ENCODE measurements at places on chromosomes 3 and 15.

- H3K4me1 ChIP-seq, result no peaks in the 10 kb centered on the region
- no peak overlapping the region for H3K27ac ChIP-seq
- no peak overlapping the region for H3K4me3 ChIP-seq
- H3K36me3 ChIP-seq, result no peaks in the 10 kb centered on the region
Observed at GRCh38 chr3:157107644-157108133, 52.3 kb downstream of the CCNL1 start.

- H3K4me3 ChIP-seq, result no peak overlapping the region
- no peak overlapping the region for H3K27ac ChIP-seq
- H3K27me3 ChIP-seq, result no peaks in the 10 kb centered on the region
- no peak for DNase-seq
Observed at GRCh38 chr3:174413062-174413912, 445.8 kb upstream of the NAALADL2 start.

DNA sequence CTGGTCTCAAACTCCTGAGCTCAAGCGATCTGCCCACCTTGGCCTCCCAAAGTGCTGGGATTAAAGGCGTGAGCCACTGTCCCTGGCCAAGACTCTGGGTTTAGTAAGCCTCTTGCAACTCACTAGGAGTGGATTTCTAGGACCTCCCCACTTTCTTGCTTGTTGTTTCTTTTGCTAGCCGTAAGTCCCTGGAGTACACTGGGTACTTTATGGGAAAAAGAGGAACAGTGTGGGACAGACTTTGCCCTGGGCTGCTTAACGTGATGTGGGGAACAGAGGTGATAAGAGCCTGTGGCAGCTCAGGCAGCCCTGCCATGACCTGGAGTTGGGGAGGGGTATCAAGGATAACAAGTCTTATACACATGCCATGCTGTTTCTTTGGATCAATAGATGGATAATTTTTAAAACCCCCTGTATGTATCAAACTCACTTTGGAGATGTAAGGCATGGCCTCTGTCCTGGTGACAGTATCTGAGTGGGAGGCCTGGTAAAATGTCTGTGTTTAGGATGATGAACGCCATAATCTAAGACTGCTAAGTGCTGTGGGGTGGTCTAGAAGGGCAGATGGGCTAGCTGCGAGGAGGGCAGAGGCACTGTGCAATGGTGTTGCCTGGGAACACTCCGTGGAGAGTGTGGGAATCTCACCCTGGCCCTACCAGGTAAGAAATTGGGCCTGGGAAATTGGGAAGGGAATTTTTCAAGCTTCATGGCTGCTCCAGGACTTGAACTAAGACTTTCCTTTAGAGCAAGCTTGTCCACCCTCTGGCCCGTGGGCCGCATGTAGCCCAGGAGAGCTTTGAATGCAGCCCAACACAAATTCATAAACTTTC is 54.8 kb downstream of the SMAD3 start:
- H3K4me3 ChIP-seq, result no peak overlapping the region
- peak overlapping the region; percentile 32 for H3K27ac ChIP-seq
- DNase-seq, result no peak
- peaks cover 10% of the 10 kb centered on the region for H3K4me1 ChIP-seq

- H3K27me3 ChIP-seq, result no peaks in the 10 kb centered on the region
- DNase-seq, result no peak
- H3K36me3 ChIP-seq, result no peaks in the 10 kb centered on the region
- no peak overlapping the region for H3K27ac ChIP-seq
- no peaks in the 10 kb centered on the region for H3K4me1 ChIP-seq
Observed at GRCh38 chr3:15535732-15536131, 14.2 kb upstream of the COLQ start.

DNA sequence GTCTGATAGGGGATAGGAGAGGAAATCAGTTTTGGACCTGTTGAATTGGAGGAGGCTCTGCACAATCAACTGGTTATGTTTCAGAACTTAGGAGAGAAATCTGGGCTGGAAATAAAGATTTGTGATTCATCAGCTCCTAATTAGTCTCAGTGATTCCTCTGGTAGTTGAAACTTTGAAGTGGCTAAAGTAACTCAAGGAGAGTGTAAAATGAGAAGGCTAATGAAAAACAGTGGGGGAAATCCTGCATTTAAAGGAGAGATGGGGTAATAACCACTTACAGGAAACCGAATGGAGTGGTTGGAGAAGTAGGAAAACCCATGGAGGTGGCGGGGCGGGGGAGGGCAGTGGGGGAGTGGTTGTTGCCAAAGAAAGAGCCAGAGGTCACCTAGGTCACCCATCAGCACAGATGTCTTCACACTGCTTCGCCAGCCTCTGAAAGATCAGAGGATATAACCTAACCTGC is 32.6 kb downstream of the MAP2K5 start:
- no peak overlapping the region for H3K27ac ChIP-seq
- no peak overlapping the region for H3K4me3 ChIP-seq
- H3K27me3 ChIP-seq, result no peaks in the 10 kb centered on the region
- DNase-seq, result no peak
- H3K4me1 ChIP-seq, result peaks cover 3% of the 10 kb centered on the region
- no peaks in the 10 kb centered on the region for H3K36me3 ChIP-seq

DNA sequence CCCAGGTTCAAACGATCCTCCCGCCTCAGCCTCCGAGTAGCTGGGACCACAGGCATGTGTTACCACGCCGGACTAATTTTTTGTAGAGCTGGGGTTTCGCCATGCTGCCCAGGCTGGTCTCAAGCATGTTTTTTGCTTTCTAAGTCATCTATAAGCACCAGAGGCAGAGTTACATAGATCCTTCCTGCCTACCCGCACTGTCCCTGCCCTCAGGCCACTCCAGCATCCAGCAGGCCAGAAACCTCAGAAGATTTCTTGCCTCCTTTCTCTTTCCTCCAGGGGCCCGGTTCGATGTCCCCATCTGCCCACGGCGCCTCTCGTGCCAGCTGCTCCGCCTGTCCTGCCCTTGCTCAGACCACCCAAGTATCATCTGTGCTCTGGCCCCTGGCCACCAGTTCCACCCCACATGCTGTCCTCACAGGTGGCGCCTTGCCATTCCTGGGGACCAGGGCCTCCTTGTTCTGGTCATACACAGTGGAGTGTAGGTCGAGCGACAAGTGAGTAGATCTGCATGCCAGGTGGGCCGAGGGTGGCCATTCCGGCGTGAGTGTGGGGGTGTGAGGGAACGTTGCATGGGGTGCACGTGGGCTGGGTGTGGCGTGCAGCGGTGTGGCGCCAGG is 27.3 kb downstream of the KLHDC8B start:
- no peak overlapping the region for H3K27ac ChIP-seq
- H3K27me3 ChIP-seq, result no peaks in the 10 kb centered on the region

DNA sequence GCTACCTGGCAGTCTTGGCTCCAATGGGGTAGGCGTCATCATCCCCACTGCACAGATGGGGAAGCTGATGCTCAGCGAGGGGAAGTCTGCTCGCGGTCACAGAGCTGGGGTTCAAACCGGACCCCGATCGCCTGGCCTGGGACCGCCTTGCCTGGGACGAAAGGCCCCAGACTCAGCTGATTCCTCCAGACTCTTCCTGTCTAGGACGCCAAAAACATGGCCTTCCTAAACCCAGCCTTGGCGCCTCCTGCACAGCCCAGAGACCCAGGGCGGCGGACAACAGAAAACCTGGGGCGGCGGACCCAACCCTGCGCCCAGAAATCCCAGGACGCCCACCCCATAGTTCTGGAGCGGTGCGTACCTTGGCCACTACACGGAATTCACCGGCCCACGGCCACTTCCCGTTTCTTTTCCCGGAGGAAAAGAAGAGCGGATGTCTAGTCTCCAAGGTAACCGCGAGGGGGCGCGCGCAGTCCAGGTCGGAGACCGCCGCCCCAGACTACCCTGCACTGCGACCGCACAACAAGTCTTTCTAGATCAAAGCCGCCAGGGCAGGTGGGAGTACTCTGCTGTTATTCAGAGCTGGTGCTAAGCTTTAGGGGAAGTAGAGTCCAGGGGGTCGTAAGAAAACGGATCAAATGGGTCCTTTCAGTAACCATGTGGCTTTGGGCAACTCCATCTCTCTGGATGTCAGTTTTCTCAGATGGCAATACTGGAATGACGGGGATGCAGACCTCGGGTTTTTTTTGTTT is 4.9 kb upstream of the IL17RD start:
- H3K27me3 ChIP-seq, result no peaks in the 10 kb centered on the region
- no peak overlapping the region for H3K27ac ChIP-seq
- peak; percentile 79 for DNase-seq

DNA sequence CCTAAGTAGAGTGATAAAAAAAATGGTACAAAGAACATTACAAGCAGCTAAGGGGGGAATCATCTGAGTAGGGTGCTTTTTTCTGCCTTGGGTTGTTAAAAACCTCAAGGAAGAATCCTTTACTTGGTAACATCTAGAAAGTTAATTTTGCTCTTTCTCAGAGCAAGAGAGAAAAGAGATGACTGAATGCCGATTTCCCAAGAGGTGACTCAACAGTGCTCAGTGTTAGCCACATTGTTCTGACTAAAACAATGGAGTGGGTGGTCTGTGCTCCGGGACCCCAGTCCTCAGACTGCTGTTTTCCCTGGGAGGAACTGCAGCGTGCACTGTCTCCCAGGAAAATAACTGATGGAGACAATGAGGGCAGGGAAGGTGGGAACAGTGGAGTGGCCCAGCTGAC is 41.1 kb upstream of the RASGRP1 start:
- no peak overlapping the region for H3K4me3 ChIP-seq
- H3K36me3 ChIP-seq, result no peaks in the 10 kb centered on the region
- no peak overlapping the region for H3K27ac ChIP-seq
- no peaks in the 10 kb centered on the region for H3K27me3 ChIP-seq
- no peaks in the 10 kb centered on the region for H3K4me1 ChIP-seq
- DNase-seq, result no peak

DNA sequence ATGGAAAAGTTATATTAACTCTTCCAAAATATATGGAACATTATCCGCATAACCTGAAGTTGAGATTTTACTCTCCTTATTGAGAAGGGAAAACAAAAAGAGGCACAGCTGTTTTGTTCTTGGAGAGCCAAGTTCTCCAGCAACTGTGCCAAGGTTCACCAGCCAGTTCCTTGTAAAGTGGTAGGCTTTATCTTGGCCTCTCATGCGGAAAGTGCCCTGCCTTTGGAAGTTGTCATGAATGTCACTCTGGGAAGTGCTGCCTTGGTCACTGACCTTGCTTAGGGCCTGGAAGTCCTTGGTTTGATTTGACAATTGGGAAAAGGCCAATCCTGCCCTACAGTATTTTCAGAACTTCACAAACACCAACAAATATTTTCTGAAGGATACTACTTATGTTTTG is 44.2 kb upstream of the THRB start:
- peak overlapping the region; percentile 21 for H3K27ac ChIP-seq
- no peaks in the 10 kb centered on the region for H3K36me3 ChIP-seq
- H3K4me3 ChIP-seq, result no peak overlapping the region
- DNase-seq, result no peak

DNA sequence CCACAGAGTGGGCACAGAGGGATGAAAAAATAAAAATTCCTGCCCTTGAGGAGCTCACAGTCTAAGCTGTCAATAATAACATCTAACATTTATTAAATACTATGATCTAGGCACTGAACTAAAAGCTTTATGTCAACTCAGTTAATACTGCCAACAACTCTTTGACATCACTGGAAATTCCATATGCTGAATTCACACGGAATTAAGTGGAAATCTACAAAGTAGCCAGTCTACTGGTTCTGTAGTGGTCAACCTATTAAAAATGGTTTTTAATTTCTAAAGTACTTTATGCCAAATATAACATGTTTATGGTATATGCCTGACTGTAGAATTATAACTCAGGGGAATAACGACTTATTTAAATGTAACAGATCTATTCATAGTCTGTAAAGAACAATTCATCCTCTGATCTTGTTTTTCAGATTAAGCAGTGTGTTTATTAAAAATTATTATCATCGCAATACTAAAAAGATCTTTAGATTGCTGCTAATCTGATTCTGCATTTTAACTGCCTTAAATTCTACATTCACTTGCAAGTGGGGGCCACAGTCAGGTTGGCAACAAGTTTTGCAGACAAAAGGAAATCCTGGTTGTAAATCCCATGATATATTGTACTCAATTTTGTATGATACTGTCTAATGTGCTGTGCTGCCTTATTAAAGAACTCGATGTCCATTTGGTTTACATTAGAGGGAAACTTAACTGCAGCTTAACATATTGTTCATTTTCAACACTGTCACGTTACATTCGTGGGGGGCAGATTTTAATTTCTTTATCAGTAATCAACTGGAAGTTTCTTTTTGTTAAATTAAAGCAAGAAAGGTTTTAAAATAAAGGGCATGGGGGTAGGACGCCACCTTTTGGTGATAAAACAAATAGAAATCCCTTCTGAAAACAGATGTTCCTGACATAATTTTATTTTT is 2.6 kb upstream of the FOXP1 start:
- H3K27ac ChIP-seq, result no peak overlapping the region
- DNase-seq, result no peak
- no peaks in the 10 kb centered on the region for H3K4me1 ChIP-seq
- no peaks in the 10 kb centered on the region for H3K27me3 ChIP-seq

GRCh38 chr3:144622845-144623244 is 651.2 kb downstream of the DIPK2A start:
- no peaks in the 10 kb centered on the region for H3K4me1 ChIP-seq
- no peaks in the 10 kb centered on the region for H3K36me3 ChIP-seq

GRCh38 chr3:132017137-132017536 is 17.7 kb downstream of the CPNE4 start:
- no peaks in the 10 kb centered on the region for H3K4me1 ChIP-seq
- H3K36me3 ChIP-seq, result no peaks in the 10 kb centered on the region
- H3K27me3 ChIP-seq, result peaks cover 1% of the 10 kb centered on the region
- no peak overlapping the region for H3K27ac ChIP-seq

GRCh38 chr3:141253811-141254210 is 22.2 kb downstream of the PXYLP1 start:
- H3K36me3 ChIP-seq, result no peaks in the 10 kb centered on the region
- no peak overlapping the region for H3K4me3 ChIP-seq
- no peaks in the 10 kb centered on the region for H3K4me1 ChIP-seq
- no peaks in the 10 kb centered on the region for H3K27me3 ChIP-seq
- no peak overlapping the region for H3K27ac ChIP-seq

DNA sequence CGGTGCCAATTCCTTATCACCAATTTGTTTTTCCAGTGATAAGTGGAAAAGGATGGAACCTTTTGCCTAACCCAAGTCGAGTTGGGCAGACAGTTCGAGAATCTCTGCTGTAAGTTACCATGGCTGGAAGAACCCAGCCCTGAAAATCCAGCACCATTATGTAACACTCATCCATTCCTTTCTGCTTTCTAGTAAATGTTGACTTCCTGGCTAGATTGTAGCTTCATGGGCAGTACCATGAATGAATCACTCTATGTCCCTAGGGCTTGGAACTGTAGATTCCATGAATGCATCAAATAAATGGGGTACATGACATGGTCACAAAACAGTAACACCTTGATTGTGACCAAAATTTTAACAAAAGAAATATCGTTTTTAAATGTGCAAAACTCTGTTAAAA is 14.0 kb downstream of the CHCHD4 start:
- DNase-seq, result no peak
- peaks cover 8% of the 10 kb centered on the region for H3K36me3 ChIP-seq
- H3K4me3 ChIP-seq, result no peak overlapping the region
- no peaks in the 10 kb centered on the region for H3K4me1 ChIP-seq

GRCh38 chr3:112074616-112075497 is 11.3 kb upstream of the C3orf52 start:
- no peak for DNase-seq
- peak overlapping the region; percentile 1 for H3K27ac ChIP-seq
- no peaks in the 10 kb centered on the region for H3K27me3 ChIP-seq
- H3K4me3 ChIP-seq, result no peak overlapping the region
